ENCODE measurements at places on chromosomes 7 and 10.

DNA sequence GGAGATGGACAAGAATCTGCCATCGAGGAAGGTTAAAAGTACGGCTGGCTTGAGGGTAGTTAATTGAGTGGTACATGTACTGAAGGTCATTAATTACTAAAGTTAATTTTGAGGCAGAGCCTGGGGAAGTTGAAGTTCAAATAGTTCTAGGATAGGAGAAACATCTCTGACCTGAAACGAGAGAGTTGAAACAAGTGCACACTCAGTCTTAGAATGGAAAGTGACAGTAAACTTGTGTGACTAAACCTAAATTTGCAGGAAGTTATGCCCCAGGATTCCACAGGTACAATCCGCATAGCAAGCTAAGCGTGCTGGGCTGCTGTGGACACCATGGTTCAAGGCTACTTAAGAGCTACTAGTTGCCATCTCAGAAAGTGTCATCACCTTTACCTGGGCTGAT is 209.9 kb downstream of the CHCHD3 start:
- no peak for DNase-seq

DNA sequence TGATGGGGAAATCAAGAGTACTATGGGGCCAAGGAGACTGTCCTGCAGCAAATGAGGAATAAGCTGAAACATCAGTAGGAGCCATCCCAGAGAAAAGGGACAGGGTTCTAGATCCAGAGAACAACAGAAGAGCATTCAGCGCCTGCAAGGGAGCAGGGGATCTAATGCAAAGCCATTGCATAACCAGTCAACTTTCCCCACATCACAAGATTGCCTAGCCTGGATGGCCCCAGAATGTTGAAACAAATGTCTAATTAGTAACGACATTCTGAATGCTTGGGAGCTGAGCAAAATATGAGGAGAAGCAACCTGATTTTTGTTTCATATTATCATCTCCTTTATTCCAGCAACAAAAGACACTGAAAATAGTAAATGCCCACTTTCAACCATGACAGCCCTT is 2.7 kb upstream of the MPP7 start:
- no peak for DNase-seq

DNA sequence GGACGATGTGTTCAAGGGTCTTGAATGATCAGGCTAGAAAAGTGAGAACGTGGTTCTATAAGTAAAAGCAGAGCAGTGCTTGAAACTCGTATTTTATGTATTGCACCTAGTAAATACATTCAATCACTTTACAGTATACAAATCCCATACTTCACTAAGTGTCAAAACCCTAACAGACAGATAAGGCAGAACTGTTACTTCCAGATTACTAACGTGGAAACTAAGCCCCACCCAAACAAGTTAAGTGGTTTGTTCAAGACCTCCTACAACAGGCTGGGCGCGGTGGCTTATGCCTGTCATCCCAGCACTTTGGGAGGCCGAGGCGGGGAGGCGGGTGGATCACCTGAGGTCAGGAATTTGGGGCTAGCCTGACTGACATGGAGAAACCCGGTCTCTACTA is 9.2 kb upstream of the MYO1G start:
- DNase-seq, result no peak

GRCh38 chr10:79316671-79317431 is 30.4 kb upstream of the PPIF start:
- DNase-seq, result no peak

DNA sequence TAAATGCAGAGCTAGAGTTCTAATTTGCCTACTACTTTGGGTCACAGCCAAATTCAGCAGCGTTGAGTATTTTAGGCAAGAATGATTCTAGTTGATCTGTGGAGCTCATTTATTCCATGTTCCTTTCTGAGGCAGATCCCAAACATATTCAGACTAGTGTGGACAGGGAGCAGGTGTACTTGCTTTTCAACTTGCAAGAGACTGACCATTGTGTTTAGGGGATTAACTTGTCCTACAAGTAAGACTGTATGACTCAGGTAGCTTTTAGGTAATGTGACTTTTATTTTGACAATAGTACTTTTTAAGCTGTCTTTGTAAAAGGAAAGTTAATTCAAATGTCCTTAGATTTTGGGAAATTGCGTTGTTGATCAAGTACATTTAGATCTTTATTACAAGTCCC is 285.5 kb downstream of the TWIST1 start:
- DNase-seq, result no peak

DNA sequence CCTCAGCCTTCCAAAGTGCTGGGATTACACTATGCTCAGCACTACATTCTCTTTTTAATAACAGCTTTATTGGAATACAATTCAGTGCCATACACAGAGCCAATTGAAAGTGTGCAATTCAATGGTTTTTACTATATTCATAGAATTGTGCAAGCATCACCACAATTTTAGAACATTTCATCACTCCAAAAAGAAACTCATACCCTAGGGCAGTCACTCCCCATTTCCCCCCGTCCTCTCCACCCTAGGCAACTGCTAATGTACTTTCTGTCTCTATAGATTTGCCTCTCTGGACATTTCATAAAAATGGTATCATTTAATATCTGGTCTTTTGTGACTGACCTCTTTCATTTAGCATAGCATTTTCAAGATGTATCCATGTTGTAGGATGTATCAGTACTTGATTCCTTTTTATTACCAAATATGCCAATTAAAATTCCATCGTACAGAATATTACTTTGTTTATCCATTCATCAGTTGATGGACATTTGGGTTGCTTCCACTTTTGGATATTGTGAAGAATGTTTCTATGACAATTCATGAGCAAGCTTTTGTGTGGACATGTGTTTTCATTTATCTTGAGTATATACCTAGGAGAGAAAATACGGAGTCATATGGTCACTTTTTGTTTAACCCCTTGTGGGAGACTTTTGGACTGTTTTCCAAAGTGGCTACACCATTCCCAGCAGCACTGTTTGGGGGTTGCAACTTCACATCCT is 6.3 kb upstream of the XPNPEP1 start:
- no peak for DNase-seq

DNA sequence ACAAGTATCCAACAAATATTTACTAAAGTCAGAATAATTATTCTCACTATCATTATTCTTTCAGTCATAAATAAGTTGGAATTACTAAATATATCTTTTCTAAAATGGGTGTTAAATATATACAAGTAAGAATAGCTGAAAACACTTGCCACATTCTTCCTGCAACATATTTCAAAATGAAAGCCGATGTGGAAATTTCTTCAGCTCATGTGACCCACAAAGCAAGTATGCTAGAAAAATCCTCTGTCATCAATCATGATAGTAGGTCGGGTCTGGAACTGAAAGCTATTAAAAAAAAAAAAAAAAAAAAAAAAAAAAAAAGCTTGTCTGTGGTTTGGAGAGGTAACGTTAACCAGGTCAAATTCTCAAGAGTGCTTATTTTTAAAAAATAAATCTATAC is 344.7 kb downstream of the NEBL start:
- DNase-seq, result no peak

GRCh38 chr10:83942410-83942809 is 196.9 kb upstream of the GHITM start:
- no peak for DNase-seq

DNA sequence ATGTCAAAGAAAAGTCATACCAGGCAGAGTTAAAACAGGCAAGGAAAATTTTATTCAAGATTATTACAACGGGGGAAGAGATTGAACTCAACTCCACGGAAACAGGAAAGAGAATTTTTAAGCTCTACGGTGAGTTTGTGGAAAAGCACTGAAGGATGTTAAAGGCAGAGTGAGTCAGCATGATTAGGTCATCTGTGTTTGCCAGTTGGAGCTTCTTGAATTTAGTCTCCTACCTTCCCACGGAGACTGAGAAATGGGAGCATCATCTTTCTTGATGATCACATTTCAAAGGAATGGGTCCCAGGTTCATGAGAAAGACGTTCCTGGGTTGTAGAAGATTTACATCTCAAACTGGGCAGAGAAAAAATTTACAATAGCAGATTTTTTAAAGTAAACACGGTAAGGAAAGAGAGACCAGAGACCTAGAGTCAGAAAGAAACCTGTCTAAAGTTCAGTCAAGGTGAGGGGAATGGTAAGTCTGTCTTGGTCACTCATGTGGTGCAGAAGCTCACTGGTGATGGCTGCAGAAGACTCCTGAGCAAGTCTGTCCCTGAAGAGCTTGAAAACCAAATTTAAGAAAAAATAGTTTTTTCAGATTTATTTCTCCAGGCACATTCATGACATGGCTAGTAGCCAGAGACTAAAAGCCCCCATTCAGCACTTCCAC is 516.9 kb upstream of the LRRN3 start:
- DNase-seq, result no peak

DNA sequence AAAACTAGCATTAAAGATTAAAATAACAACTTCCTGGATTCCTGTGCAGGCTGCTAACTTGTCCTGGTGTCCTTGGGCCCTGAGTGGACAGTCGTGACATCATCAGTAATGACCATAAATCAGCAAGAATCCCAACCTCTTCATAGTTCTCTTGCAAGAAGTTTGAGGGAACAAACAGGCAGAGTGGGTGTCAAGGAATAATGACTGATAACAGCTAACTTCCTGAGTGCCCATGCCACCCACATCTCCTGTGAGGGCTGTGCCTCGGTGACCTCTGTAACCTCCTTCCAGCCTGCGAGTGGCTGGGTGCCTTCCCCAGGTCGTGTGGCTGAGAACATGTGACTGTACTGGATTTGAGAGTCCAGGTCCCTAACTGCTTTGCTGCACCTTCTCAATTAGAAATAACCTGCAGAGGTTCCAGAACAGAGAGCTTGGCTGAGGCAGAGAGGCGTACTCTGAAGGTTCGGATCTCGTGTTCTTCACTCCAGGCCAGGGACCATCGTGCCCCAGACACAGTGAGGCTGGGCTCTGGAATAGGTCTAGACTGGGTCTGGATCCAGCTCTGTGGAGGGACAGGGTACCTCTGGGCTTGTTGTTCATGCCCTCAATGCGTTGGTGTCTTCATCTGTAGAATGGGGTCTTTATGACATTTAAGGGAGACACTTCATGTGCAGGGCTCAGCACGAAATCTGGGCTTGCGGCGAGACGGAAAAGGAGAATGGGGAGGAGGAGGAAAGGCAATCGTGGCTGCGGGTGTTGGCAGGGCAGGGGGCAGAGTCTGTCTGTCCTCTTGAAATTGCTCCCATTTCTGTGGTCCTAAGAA is 313.1 kb upstream of the ZNF32 start:
- no peak for DNase-seq

Data from NCI-H2081 treated with DMSO at 0.1 percent for 48 hours (cell line).